ENCODE measurements at places on chromosomes 1 and 21. TPM values are rescaled to one million over a fixed set of nuclear protein-coding genes. Genes with fewer than 3 reads are reported as not detected.

Gene ARV1
- 30.3 TPM for total RNA-seq

- peak; percentile 53 for DNase-seq
These were observed 1.6 kb downstream of the ADAM15 start for GRCh38 chr1:155052439-155053395.

Gene BRWD1
- total RNA-seq: 40.6 TPM

Gene NFIA
- 51.1 TPM for total RNA-seq

- DNase-seq: peak; percentile 86
These were observed 16.5 kb upstream of the AGTRAP start for GRCh38 chr1:11719313-11720032.

- no peak for DNase-seq
These were observed 331.6 kb upstream of the DUSP10 start for GRCh38 chr1:222073307-222073995.

- DNase-seq: no peak
These were observed 84.6 kb downstream of the ACTL8 start for GRCh38 chr1:17839641-17840196.

DNA sequence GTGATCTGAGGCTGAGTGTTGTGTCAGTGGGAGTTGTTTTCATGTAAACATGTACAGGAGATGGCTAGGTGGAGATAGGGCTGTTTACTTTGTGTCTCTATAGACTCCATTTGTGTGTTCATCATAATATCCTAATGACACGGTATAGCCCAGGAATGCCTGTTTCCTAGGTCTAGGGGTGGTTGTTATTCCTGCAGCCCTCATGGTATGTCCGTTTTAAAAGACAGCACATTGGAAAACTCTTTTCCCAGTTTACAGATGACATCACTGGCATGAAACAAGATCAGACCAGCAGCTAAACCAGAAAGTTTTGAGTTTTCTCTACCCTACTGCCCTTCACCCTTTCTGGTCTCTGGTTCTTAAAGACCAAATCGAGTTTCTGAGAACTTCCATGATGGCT, 227.3 kb upstream of the TMEM51 start:
- DNase-seq: no peak

Gene CXADR
- 85.4 TPM for total RNA-seq

DNA sequence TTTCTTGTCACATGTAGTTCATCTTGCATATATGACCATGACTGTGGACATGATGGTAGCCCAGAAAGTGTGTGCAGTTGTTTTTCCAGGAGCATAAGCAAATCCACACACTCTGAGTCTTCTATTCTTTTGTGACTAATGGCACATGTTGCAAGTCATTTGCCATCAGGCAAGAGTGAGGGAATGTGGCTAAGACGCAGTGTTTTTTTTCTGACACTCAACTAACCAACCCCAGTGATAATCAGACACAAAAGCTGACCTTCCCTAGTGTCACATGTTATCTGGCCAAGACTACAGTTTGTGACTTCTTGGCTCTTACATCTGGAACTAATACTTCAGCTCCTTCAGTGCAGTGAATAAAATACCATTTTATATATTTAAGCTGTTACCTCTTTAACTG, 108.8 kb downstream of the ITSN1 start:
- DNase-seq: no peak

DNA sequence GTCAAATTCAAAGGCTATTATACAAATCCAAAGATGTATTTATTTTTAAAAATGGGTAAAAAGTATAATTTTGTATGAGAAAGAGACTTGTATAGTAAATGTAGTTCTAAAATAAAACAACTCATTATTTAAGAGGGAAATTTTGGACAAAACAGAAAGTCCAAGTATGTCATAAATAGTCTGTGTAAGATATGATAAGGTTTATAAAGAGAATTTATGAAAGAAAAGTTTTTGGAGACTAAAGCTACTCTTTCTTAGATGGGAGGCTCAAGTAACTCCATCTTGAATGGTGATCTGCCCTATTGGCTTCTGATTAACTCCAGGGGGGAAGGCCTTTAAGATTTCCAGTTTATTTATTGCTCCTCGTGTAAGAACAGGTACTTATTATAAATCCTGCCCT, 14.7 kb upstream of the OR2T27 start:
- DNase-seq: no peak

GRCh38 chr1:230188826-230189225, 121.8 kb downstream of the GALNT2 start:
- no peak for DNase-seq

GRCh38 chr1:241443561-241443960, 76.0 kb downstream of the FH start:
- no peak for DNase-seq

Gene CELA3B
- 0.70 TPM for total RNA-seq

Gene TDRD10
- 0.72 TPM for total RNA-seq

DNA sequence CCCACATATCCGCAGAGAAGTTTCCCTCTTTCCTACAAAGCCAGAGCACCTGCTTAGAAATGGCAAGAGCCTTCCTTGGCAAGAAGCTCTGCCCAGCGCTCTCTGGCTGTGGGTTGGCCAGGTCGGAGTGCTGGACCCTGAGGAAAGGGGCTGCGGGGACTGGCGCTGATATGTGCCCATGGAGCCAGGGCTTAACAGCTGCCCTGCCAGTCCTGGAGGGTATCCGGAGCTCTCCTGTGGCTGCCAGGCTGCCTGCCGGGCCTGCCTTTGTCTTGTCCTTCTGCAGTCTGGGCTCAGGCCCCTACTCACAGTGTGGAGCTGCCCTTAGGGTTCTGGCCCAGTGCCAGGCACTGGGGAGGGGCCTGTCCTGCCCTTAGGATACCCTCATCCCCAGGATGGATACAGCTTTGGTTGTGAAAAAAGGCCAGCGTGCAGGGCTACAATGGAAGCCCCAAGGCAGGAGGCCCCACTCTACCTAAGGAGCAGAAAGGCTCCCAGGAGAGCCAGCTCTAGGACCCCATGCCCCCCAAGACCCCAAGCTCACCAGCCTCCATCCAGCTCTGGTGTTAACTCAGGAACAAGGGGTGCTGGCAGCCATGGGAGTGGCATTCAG, 43.4 kb downstream of the KIAA1614 start:
- no peak for DNase-seq

DNA sequence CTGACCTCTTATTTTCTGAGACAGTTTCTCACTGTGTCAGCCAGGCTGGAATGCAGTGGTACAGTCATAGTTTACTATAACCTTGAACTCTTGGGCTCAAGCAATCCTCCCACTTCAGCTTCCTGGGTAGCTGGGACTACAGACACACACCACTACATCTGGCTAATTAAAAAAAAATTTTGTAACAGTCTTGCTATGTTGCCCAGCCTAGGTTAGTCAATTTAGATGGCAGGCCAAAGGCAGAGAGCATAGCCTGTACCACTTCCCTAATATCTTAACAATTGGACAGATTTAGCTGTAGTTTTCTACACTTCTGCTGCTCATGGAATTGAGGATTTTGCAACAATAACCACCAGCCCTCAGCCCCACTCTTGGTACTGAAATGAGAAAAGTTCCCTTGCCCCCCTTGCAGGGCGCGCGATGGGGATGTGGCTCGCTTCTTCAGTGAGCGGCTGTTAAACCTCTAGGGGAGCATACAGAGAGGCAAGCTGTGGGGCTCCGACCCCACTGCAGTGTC, 34.9 kb upstream of the PTGFRN start:
- DNase-seq: no peak

Gene KCNK2
- 0.43 TPM for total RNA-seq

DNA sequence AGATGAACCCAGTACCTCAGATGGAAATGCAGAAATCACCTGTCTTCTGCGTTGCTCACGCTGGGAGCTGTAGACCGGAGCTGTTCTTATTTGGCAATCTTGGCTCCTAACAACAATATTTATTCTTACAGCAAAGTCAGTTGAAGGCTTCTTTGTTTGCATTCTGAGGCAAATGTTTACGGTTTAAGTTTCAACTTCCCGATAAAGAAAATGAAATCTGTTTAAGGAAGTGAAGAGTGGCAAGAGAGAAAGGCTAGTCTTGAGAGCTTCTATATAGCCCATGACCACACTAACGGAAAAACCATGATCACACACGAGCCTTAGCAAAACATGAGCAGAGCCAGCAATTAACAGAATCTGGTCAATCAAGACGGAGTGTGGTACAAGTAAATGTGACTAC, 122.6 kb upstream of the ZNHIT6 start:
- DNase-seq: no peak

Gene NUF2
- 2.3 TPM for total RNA-seq

Gene KAZN
- total RNA-seq: 15.8 TPM

DNA sequence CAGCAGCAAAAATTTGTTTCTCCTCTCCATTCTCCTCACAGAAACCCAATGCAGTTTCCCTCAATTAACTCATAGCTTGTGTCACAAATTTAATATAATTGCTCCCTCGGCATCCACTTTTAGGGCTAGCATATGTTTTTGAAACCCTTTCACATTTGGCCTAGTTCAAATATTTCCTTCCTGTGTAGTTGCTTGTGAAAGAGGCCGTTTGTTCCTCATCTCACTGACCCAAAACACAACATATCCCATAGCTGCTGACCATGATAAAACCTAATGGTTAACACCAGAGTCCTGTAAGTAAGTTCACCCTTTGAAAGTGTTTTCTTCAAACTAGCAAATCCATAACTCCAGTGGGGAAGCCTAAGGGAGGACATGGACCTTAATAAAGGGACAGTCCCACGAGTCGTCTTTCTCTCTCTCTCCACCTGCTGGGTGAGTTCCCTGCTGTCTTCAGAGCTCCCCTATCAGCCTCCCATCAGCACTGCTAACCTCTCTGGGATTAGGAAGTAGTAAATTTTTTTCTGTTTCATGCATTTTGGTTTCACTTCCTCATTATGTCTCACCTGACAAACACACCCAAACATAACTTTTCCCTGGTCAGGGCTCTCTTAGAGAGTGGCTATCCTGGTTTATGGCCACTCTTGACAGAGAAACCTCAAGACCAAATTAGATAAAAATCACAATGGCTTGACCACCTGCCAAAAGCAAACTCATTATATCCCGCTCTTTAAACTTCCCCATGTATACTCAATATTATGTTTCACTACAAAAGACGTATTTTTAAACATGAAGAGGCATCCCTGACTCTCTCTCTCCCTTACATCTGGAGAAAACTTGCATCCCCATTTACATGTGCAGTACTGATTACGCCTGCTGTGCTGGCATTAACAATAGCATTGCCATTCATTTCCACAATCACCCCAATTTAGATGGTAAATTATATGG, 177.7 kb upstream of the HP1BP3 start:
- DNase-seq: peak; percentile 43

DNA sequence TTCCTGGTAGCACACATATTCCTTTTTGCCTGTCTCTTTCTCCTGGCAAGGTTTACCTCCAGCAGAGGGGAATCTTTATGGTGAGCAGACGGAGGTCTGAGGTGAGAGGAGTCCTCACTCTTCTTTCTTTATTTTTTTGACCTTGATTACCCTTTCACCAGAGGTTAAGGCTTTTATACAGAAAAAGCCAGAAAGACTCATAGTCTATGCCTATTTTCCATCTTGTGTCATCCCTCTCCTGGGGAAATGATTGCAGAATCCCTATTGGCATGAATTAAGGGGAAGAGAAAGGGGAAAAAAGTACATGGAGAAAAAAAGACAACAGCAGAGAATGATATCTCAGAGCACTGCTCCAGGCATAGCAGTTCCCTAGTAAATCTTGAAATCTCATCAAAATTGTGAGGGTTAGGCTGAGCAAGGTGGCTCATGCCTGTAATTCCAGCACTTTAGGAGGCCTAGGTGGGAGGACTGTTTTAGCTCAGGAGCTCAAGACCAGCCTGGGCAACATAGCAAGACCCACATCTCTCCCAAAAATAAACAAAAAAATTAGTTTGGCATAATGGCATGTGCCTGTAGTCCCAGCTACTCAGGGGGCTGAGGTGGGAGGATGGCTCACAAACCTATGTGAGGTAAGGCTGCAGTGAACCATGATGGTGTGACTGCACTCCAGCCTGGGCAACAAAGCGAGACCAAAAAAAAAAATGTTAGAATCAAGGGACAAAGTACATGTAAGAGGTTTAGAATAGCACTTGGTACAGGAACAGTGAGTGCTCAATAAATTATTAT, 1.2 kb upstream of the XPR1 start:
- no peak for DNase-seq

DNA sequence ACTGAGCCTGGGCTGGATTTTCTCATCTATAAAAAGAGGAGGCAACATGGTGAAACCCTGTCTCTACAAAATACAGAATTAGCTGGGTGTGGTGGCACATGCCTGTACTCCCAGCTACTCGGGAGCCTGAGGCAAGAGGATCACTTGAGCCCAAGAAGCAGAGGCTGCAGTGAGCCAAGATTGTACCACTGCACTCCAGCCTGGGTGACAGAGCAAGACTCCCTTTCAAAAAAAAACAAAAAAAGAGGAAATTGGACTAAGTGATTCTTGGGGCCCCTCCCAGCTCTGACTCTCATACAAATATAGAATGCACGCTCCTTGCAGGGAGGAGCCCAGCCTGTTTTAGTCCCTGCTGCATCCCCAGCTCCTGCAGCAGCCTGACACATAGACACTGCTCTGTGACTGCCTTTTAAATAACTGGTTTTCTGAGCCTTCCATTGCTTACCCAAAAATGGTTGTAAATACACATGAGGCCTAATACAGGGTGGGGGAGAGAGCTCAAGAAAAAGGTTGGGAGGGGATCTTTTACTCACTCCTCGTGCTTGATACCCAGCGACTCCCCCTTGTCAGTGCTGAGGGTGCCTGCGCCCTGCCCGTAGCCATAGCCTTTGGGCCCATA, 17.2 kb downstream of the CSRP1 start:
- no peak for DNase-seq

DNA sequence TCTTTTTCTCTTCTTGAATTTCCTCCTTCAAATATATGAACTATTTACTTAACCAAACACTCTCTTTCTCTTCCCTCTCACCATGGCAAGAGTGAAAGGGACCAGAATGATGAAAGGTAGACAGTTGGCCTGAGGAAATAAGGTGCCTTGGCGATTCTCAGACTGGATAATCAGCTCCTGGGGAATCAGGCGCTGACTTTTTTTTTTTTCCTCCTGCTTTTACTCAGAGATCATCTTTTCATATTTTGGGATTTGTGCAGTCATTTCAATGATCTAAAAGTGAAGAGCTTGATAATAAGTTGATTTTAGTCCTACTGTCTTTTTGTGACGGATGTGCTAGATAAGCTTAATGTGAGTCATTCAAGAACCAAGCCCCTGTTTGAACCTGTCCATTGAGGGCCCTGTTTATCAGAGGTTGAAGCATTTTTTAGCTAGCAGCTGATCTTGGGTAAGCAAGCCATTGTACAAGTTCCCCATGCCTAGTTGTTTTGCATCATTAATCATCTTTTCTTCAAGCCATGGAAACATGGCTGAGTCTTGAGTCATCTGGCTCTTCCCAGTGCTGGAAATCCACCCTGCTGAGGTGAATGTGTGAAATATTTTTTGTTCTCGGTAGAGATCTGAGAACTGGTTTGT, 40.8 kb downstream of the ITSN1 start:
- no peak for DNase-seq
